ENCODE measurements at places on chromosomes 3 and 15. TPM values are rescaled to one million over a fixed set of nuclear protein-coding genes. Genes with fewer than 3 reads are reported as not detected.

Gene LAMB2
- 0.58 TPM for total RNA-seq

Gene SLC12A1
- not detected for total RNA-seq

Gene SLC6A20
- not detected for total RNA-seq

Gene CCDC13
- total RNA-seq: 0.42 TPM

Gene SLC28A2
- total RNA-seq: not detected

Gene GRK7
- total RNA-seq: not detected

Gene PGBD4
- 3.2 TPM for total RNA-seq

Gene MEIS2
- total RNA-seq: not detected

Gene A4GNT
- not detected for total RNA-seq

Gene NANOGP8
- not detected for total RNA-seq

Gene ACSBG1
- not detected for total RNA-seq

Gene FBXW12
- total RNA-seq: not detected

Gene FAM107A
- not detected for total RNA-seq

Gene PDE12
- 33.3 TPM for total RNA-seq

Gene DCP1A
- total RNA-seq: 40.1 TPM

Gene GALNT15
- not detected for total RNA-seq

Gene WDR93
- total RNA-seq: not detected

Gene PLA2G4E
- total RNA-seq: not detected

Gene MAGEL2
- total RNA-seq: not detected

Gene SAMD7
- not detected for total RNA-seq

Gene SLC28A1
- not detected for total RNA-seq

Gene SLC9C1
- total RNA-seq: not detected

Gene CHSY1
- total RNA-seq: 49.7 TPM

Gene SAMMSON
- not detected for total RNA-seq

Gene HEG1
- 21.3 TPM for total RNA-seq

Gene IMPG2
- total RNA-seq: 0.11 TPM

Gene SLC27A2
- 18.6 TPM for total RNA-seq

Gene KNG1
- not detected for total RNA-seq

Gene PARP15
- 12.7 TPM for total RNA-seq

Gene VWA5B2
- total RNA-seq: 0.11 TPM

Gene SCN11A
- 0.07 TPM for total RNA-seq

Gene LMOD3
- total RNA-seq: not detected

Gene CHRFAM7A
- not detected for total RNA-seq

Gene USF3
- 11.2 TPM for total RNA-seq

Gene TSC22D2
- total RNA-seq: 22.3 TPM

Gene C15orf62
- total RNA-seq: 0.44 TPM

Gene EIF4E3
- 22.2 TPM for total RNA-seq

Gene MST1
- 6.0 TPM for total RNA-seq

Gene BTBD1
- total RNA-seq: 57.7 TPM

Gene STAC
- not detected for total RNA-seq

Gene ALCAM
- 26.1 TPM for total RNA-seq

Gene THAP10
- 0.18 TPM for total RNA-seq

Gene THSD4
- not detected for total RNA-seq

Gene TM4SF1
- total RNA-seq: 0.18 TPM

Gene GOLGA6L26
- total RNA-seq: not detected

Data from CD8-positive, alpha-beta memory T cell (primary cell).